ENCODE measurements at places on chromosomes 2 and 18.

DNA sequence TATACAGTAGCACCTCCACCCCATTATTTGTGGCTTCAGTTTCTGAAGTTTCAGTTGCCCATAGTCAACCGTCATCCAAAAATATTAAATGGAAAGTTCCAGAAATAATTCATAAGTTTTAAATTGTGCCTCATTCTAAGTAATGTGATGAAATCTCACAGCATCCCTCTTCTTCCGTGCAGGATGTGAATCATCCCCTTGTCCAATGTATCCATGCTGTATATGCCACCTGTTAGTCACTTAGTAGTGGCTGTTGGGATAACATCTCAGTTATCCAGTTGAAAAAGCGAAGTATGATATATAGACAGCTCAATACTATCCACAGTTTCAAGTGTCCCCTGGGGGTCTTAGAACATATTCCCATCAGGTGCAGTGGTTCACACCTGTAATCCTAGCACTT, 119.1 kb upstream of the OTX1 start:
- DNase-seq = no peak

GRCh38 chr18:58682429-58683069, 11.3 kb downstream of the MALT1 start:
- DNase-seq = no peak

- DNase-seq = peak; percentile 70
These were observed 6.1 kb upstream of the LBH start for GRCh38 chr2:30225131-30225762.

DNA sequence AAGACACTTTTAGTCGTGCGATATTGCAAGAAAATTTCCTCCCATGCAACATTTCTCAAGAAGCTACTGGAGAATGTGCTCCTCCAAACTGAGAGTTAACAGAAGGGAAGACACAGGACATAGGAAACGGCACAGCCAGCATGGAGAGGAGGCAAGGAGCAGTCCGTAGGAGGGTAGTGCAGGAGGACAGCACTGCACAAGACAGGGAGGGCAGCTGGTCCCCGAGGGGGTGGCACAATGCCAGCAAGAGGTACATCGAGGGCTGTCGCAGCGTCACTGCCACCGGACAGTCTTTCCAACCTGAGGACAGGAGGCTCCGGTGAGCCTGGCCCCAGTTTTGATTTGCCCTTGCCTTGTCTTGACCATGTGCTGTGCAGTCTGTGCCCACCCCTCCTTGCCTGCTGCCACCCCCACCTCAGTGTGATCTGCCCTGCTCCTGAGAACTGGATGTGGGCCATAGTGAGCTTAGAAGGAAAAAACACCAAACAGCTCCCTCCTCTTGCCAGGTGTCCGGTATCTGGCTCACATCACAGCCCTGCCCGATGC, 81.6 kb upstream of the LAPTM4A start:
- no peak for DNase-seq

DNA sequence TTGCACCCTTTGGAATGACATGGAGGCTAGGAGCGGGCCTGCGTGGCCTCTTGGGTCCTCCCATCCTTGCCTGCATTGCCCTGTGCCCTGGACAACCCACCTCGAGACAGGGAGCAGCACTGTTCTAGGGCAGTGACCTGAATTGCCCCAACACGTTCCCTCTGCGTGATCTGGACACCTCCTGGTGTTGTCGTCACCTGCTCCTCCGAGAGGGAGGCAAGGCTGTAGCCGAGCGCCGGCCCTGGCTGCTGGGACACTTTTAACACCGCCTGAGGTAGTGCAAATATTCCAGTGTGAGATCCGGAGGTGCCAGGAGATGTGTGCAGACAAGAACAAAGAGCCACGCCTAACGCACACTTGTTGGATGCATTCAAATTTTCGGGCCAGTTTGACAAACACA, 131.5 kb downstream of the SMAD7 start:
- DNase-seq = no peak

GRCh38 chr2:234661175-234661574, 164.3 kb upstream of the ARL4C start:
- DNase-seq = no peak

GRCh38 chr2:46917628-46918027, 2.0 kb upstream of the MCFD2 start:
- peak; percentile 54 for DNase-seq

DNA sequence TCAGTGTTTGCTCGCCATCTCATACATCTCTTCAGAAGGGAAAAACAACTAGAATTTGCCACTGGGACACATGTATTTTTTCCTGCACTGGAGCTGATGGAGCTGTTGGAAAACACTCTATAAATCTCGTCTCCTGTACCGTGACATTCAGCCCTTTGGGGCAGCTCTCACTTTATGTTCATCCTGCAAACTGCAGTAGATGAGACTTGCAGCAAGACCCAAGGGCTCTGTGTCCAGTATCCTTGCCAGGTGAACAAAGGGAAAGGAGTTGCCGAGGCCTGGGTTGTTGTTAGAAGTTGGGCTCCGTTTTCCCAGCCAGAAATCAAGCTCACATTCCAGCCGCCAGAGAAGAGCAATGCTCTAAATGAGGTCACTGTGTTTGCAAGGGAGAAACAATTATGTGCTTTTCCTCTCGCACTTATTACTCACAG, 285.1 kb downstream of the SLC4A3 start:
- no peak for DNase-seq

DNA sequence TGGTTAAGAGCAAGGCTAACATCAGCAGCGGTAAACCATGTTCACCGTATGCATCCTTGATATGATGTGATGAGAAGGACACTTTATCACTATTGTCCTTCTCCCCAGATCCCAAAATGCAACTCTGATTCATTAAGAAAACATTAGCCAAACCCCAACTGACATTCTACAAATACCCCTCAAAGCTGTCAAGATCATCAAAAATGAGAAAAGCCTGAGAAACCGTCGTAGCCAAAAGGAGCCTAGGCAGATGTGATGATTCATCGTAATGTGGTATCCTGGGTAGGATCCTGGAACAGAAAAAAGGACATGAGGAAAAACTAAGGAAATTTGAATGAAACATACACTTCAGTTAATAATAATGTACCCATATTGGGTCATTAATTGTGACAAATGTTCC, 67.3 kb upstream of the ST6GAL2 start:
- no peak for DNase-seq

GRCh38 chr2:229084447-229084846, 186.6 kb downstream of the PID1 start:
- DNase-seq = no peak

- DNase-seq = no peak
These were observed 205.0 kb downstream of the UBE2E3 start for GRCh38 chr2:181185421-181185820.

DNA sequence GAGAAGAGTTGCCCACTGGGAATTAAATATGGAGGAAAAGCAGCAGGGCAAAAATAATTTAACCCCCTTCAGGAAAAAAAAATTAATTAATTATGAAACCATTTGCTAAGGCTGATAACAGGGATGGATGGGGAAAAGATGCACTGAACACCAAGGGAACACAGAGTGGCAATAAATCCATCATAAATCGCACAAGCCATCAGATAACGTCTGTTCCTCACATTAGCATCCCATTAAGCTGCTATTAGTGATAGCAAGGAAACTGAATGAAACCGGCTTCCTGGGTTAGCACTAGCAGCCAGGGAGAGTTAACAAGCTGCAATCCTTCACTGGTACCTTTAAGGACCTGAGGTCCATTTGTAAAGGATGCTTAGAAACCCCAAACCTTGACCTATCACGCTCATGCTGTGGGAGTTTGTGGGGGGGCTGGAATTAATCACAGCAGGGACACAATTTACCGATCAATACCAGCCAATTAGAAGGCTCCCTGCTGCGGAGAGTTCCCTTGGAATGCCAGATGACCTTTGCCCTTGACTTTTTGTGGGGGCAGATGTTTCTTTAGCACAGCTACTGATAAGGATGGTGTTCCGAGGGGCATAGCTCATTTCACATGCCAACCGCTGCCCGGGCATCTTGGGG, 175.5 kb upstream of the KLF7 start:
- no peak for DNase-seq

GRCh38 chr2:27690052-27690451, 26.4 kb downstream of the SLC4A1AP start:
- DNase-seq = no peak

DNA sequence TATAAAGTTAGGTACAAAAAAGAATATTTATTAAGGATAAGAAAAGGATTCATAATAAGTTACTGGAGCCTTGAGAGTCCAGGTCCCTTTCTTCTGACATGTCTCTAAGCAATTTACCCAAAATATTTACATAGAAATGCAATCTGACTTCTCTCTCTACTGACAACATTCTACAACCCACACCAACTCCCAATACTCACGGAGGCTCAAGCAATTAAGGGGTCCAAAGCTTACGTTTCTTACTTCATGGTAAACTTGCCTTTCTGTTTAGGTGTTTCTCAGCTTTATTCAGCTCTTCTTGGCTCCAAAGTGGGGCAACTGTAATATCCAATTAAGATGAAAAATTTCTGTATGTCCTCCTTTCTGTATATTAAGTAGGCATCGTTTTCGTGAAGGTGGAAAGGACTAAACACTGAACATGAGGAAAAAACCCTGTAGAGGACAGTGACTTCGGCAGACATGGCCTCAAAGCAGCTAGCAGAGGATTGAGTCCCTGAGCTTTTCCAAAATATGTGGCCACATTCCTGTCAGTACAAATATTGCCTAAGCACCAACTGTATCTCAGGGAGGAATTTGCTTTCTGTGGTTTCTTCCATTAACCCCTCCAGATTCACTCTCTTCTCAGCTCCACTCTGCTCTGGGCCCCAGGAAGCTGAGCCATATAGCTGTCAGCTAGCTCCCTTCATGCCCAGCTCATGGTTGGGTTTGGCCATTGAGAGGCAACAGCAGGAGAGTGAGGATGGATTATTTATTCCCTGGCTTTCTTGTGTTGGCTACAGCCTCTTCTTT, 67.9 kb upstream of the GLS start:
- no peak for DNase-seq

DNA sequence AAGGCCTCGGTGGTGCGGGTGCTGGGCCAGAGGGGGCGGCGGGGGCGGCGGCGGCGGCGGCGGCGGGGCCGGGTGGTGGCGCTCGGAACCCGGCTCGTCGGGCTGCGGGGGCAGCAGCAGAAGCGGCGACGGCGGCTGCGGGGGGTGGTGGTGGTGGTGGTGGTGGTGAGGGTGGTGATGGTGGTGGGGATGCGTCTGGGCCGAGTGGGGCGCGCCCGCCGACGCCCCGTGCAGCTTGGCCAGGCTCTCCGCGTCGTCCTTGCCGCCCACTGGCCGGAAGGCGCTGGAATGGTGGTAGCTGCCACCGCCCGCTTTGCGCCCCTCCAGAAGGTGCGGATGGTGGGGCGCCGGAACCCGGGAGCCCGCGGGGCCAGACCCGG, 4.4 kb downstream of the SKOR2 start:
- no peak for DNase-seq

DNA sequence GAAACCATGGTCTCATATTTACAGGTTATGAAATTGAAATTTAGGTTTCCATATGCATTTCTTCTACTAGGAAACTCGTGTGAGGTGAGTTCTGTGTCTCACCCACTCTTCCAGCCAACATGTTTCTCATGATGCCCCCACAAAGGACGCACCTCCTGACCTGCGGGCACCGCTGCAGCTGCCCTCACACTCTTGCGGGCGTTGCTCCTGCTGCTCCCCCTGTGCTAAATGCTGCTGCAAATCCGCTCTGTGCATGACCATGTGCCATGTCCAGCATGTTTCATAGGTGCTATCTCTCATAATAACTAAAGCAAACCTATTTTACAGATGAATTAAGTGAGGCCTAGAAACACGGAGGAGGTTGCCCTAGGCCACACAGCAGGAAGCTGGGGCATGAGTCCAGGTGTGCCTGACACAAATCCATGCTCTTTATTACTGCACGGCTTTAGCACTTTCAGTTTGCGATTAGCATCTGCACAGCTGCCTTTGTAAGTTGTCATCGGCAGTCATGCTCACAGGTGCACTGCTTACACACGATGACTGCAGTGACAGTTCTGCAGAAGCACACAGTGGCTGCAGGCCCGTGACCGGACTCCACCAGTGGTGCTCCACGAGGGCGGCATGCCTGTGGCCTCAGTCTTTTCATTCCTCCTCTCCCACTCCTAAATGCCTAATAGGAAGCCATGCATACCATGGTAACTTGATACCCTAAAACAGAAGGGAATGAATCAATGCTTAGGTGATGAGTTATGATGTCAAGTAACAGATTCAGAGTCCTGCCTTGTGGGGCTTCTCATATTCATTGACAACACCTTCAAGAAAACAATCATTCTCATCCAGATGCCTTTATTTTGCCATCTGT, 14.9 kb upstream of the GALR1 start:
- DNase-seq = no peak

- no peak for DNase-seq
These were observed 35.1 kb downstream of the CTDP1 start for GRCh38 chr18:79714531-79715240.

DNA sequence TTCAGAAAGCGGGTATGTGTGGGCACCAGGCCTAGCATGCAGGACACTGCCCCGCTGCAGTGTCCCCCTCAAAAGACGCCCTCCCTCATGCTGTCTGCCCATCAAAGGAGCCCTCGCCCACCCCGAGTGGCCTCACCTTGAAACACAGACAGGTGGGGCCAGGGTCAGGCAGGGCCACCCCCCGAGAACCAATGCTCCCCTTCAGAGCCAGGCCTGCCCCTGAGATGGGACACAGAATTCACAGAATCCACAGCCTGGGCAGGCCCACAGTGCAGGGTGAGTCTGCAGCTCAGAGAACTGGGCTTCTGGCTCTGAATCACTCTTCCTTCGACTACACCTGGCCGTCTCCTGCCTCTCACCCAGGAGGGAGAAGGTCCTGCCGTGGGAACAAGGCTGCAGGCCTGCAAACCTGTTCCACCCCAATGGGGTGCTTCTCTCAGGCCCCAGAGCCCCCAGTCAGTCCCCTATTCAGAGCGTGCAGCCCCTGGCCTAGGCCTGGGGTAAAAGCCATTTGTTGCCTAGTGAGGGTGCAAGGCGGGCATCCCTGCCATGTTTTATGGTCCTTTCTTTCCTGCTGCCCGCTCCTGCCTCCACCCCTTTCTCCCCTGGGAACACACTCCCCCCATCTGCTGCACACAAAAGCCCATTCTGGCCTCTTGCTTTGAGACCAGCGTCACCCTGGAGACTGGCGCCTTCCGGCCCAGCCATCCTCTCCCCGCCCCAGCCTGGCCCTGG, 11.3 kb upstream of the ARHGEF4 start:
- no peak for DNase-seq

- no peak for DNase-seq
These were observed 310.9 kb upstream of the COL3A1 start for GRCh38 chr2:188663301-188663700.

Measured in CD4-positive, alpha-beta T cell treated with Interleukin-4 for 1 hour (primary cell).